PC-9 (cell line): ENCODE measurements at places on chromosomes 7 and 10. TPM values are rescaled to one million over a fixed set of nuclear protein-coding genes. Genes with fewer than 3 reads are reported as not detected.

- peak overlapping the region; percentile 61 for H3K4me3 ChIP-seq
- peak overlapping the region; percentile 88 for H3K27ac ChIP-seq
- H3K27me3 ChIP-seq = no peaks in the 10 kb centered on the region
- peaks cover 29% of the 10 kb centered on the region for H3K4me1 ChIP-seq
- no peaks in the 10 kb centered on the region for H3K36me3 ChIP-seq
- DNase-seq = no peak
Measured at GRCh38 chr10:114525368-114525949, 121.2 kb upstream of the AFAP1L2 start.

The ADO gene
- total RNA-seq = 13.6 and 13.7 TPM in 2 replicates

The FAM3C gene
- 117 and 134 TPM in 2 replicates for total RNA-seq

GRCh38 chr7:16463520-16463919, 2.0 kb downstream of the SOSTDC1 start:
- no peaks in the 10 kb centered on the region for H3K4me1 ChIP-seq
- H3K27ac ChIP-seq = no peak overlapping the region
- DNase-seq = no peak
- H3K36me3 ChIP-seq = no peaks in the 10 kb centered on the region
- no peaks in the 10 kb centered on the region for H3K27me3 ChIP-seq
- H3K4me3 ChIP-seq = no peak overlapping the region

DNA sequence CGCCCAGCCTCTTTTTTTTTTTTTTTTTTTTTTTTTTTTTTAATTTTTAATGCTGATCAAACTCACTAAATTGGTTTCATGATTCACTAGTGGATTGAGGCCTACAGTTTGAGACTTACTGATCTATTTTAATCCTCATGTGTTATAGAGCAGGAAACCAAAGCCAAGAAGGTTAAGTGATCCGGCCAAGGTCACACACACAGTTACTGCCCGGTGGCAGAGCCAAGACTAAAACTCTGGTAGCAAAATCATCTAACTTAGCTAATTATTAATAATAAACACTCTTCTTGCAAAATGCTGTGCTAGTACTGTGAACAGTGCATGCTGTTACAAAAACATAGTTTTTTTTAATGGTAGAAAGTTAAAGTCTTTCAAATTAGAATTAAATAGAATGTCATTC, 188.3 kb upstream of the NFE2L3 start:
- no peak overlapping the region for H3K4me3 ChIP-seq
- H3K27ac ChIP-seq = no peak overlapping the region
- H3K36me3 ChIP-seq = no peaks in the 10 kb centered on the region
- 0 out of 2 replicates have a peak, but pooled peaks cover 10% of the 10 kb centered on the region for H3K4me1 ChIP-seq
- H3K27me3 ChIP-seq = peaks cover 25% of the 10 kb centered on the region

DNA sequence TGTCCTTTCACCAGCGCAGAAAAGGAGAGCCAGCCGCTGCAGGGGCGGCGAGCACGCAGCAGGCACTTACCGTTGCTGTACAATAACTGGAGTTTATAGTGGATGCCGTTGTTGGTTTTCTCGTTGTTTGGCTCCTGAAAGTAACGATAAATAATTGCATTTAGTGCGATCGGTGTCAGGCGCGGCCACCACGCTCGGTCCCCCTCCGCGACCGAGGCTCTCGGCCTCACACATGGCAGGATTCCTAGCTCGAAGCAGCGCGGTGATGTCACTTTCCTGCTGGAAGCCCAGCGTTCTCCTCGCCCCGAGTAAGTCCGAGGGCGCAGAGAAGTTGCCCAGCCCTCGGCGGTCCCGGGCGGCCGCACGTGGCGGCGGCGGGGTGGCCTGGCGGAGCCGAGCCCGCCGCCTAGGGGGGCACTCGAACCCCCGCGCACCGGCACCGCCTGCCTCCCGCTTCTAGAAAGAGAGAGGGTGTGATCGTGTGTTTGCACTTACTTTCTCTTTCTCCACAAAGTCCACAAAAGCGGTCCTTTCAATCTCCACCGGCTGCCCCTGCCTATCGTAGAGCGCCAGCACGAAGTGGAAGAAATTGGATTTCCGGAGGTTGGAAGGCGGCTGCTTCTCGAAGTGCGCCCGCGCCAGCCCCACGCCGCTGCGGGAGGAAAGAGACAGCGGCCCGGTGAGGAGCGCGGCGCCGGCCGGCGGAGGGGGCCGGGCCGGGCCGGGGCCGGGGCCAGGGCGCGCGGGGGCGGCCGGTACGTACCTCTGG, 1.0 kb downstream of the EBF3 start:
- H3K27me3 ChIP-seq = no peaks in the 10 kb centered on the region
- no peak overlapping the region for H3K4me3 ChIP-seq
- H3K4me1 ChIP-seq = no peaks in the 10 kb centered on the region
- no peak overlapping the region for H3K27ac ChIP-seq
- no peaks in the 10 kb centered on the region for H3K36me3 ChIP-seq

DNA sequence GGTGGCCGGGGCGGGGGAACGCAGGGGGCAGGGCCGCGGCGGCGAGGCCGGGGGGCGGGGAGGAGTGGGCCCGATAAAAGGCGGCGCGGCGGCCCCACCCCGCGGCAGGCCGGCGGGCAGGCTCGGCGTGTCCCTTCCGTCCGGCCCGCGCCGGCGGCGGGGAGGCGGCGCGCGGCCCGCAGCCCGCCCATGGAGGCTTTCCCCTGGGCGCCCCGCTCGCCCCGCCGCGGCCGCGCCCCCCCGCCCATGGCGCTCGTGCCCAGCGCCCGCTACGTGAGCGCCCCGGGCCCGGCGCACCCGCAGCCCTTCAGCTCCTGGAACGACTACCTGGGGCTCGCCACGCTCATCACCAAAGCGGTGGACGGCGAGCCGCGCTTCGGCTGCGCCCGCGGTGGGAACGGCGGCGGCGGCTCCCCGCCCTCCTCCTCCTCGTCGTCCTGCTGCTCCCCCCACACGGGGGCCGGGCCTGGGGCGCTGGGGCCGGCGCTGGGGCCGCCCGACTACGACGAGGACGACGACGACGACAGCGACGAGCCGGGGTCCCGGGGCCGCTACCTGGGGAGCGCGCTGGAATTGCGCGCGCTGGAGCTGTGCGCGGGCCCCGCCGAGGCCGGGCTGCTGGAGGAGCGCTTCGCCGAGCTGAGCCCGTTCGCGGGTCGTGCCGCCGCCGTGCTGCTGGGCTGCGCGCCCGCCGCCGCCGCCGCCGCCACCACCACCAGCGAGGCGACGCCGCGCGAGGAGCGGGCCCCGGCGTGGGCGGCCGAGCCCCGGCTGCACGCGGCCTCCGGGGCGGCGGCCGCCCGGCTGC, at the start of gene NANOS1:
NANOS1 (plus strand) TSS at position 102 of the 808 bp plus-strand sequence; CDS start at position 190, 88 bp downstream.
- no peaks in the 10 kb centered on the region for H3K27me3 ChIP-seq
- DNase-seq = no peak
- no peak within 1 kb of the TSS for H3K27ac ChIP-seq
- H3K4me1 ChIP-seq = peaks cover 39% of the 10 kb centered on the region

The ABI1 gene
- total RNA-seq = 41.3 and 50.8 TPM in 2 replicates

The TMEM270 gene
- total RNA-seq = 0.48 and 0.72 TPM in 2 replicates

The TFPI2 gene
- total RNA-seq = 67.3 and 86.1 TPM in 2 replicates

DNA sequence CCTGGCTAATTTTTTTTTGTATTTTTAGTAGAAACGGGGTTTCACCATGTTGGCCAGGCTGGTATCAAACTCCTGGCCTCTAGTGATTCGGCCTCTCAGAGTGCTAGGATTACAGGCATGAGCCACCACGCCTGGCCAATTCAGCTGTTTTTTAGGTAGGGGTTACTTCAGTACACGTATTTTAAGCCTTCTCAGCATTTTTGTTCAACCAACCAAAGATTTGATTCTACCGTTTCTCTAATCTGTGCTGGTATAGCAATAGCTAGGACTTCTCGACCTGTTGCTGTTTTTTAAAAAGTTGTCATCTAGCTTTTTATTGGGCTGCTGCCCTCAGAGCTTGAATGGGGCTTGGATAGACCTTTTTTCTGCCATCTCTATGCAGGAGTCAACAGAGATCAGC, 34.9 kb downstream of the PROSER2 start:
- no peak for DNase-seq
- no peak overlapping the region for H3K27ac ChIP-seq
- no peaks in the 10 kb centered on the region for H3K27me3 ChIP-seq
- H3K36me3 ChIP-seq = peaks cover 11% of the 10 kb centered on the region; the same call in 1 of the 2 replicates
- H3K4me3 ChIP-seq = no peak overlapping the region

DNA sequence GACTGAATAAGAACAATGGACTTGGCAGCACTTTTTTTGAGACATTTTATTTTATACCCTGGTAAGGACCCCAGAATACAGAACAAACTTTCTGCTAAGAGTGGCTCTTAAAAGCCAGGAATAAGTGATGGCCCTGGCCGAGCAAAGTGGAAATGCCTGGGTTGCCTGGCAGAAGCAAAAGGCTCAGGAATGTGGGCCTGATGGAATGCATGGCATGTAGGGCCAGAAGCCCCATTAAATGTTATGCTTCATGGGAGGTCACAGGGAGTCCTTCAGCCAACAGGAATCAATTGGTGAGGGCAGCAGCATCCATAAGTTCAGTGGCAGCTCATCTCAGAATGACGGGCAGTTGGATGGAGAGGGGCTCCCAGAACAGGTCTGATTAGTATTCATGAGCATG, 301.5 kb upstream of the CACNA2D1 start:
- no peaks in the 10 kb centered on the region for H3K27me3 ChIP-seq
- DNase-seq = no peak
- no peak overlapping the region for H3K4me3 ChIP-seq
- H3K4me1 ChIP-seq = no peaks in the 10 kb centered on the region
- H3K36me3 ChIP-seq = no peaks in the 10 kb centered on the region

GRCh38 chr10:80988755-80989154, 451.1 kb downstream of the SH2D4B start:
- peaks cover 15% of the 10 kb centered on the region for H3K27me3 ChIP-seq
- H3K27ac ChIP-seq = no peak overlapping the region
- H3K36me3 ChIP-seq = no peaks in the 10 kb centered on the region
- no peak for DNase-seq
- no peaks in the 10 kb centered on the region for H3K4me1 ChIP-seq
- H3K4me3 ChIP-seq = no peak overlapping the region

- no peak for DNase-seq
- H3K4me1 ChIP-seq = no peaks in the 10 kb centered on the region
- no peaks in the 10 kb centered on the region for H3K36me3 ChIP-seq
- no peak overlapping the region for H3K4me3 ChIP-seq
Measured at GRCh38 chr7:122984021-122984420, 11.5 kb downstream of the TAS2R16 start.

DNA sequence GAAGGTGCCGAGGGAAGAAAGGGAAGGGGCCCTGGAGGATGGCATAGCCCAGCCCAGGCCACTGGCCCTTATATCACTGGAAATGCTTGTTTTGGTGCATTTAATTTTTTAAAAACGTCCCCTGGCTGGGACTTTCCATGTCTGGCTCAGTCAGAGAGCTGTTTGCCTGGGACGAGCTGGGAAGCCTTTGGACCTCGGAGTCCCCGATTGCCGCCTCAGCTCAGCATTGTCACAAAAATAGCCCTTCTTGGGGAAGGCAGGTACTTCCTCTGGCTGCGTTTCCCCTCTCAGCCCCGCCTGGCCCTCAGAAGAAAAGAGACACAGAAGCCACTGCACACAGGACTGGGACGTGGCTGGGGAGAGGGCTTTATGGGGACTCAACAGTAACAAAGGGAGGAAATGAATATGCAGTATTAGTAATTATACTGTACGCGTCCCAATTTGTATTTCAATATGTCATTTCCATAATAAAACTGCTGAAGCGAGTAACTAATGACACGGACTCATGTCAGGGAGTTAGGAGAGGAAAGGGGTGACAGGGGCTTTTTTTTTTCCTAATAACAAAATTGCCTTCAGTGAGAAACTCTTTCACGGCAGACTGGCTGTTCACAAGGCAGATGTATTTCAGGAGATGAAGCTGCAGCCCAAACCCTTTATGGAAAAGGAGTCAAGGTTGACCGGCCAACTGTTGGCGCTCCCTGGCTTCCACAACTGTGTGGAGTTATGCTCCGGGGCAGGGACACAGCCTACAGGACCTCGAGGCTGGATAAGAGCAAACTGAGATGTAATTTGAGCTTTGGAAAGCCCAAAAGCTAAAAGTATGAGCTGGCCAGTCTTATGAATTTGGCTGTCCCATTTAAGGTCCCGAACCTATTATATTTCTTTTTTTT, 31.0 kb upstream of the MXI1 start:
- H3K4me1 ChIP-seq = no peaks in the 10 kb centered on the region
- H3K27me3 ChIP-seq = no peaks in the 10 kb centered on the region
- no peak overlapping the region for H3K27ac ChIP-seq
- no peaks in the 10 kb centered on the region for H3K36me3 ChIP-seq
- DNase-seq = no peak

DNA sequence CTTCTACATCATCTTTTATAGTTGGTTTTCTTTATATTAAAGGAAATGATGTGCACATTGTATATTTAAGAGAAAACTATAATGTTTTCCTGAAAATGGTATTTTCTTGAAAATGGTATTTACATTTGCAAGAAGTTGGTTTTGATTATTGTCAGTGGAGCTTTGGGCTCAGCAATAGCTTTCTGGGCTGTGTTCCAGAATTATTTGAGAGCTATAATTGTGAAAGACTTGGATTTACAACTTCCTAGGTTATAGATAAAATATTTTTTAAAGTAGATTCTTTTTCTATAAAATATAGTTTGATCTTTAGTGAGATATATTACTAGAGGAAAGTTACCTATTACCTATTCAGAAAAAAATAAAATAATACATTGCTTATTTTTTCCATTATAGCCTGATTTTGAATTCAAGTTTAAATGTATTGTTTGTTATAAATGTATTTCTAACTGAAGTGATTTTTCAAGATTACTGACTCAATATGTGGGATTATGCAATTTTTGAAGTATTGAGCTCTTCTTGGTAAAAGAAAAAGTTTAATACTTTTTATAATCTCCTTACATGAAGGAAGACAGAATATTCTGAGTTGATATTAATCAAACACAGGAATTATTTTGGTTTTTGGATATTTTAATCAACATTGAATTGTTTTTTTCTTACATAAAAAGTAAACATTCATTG, 20.2 kb downstream of the GNAI1 start:
- DNase-seq = no peak
- H3K27ac ChIP-seq = no peak overlapping the region
- H3K4me3 ChIP-seq = no peak overlapping the region
- no peaks in the 10 kb centered on the region for H3K27me3 ChIP-seq

DNA sequence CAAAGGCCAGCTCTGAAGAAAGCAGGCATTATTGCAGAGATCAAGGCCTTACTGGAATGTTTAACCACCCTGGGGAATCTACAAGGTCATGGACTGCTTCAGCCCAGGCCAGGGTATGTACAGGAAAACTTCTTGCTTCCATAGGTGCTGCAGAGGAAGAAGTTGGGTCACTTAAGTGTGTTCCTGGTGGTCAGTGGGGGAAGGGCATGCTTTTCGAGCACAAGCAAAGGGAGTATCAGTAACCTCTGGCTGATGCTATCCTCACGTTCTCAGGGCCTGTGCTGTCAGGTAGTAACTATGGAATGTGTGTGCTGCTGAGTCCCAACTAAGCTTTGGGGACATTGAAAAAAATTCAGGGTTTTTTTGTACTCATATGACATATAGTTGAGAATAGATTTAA, 234.0 kb upstream of the SP4 start:
- no peak for DNase-seq
- no peaks in the 10 kb centered on the region for H3K36me3 ChIP-seq
- H3K27ac ChIP-seq = no peak overlapping the region
- no peak overlapping the region for H3K4me3 ChIP-seq

DNA sequence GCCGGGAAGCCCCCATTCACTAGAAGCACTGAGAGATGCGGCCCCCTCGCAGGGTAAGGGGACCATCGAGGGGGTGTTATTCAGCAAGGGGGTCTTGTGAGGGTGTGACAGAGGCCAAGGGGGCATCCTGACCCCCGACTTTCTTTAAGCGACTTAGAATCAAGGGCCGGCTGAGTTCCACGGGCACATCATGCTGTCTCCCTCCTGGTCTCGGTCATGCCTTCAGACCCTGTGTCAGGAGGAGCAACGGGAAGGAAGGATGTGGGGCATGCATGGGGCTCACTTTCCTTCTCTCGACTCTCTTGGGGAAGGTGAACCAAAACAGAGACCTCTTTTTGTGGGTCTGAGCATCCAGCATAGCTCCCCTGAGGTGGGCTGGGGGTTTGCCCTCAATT, 2.5 kb downstream of the ACSL5 start:
- peak overlapping the region; percentile 92 for H3K27ac ChIP-seq
- H3K4me3 ChIP-seq = peak overlapping the region; percentile 81
- no peaks in the 10 kb centered on the region for H3K27me3 ChIP-seq
- H3K4me1 ChIP-seq = peaks cover 65% of the 10 kb centered on the region

The ZNF425 gene
- total RNA-seq = 5.2 and 5.9 TPM in 2 replicates
